Motor neuron (in vitro differentiated cells): ENCODE measurements at places on chromosomes 2 and 18.
A peak's percentile ranks its signal among the peaks of the same experiment; 100 is the strongest.

DNA sequence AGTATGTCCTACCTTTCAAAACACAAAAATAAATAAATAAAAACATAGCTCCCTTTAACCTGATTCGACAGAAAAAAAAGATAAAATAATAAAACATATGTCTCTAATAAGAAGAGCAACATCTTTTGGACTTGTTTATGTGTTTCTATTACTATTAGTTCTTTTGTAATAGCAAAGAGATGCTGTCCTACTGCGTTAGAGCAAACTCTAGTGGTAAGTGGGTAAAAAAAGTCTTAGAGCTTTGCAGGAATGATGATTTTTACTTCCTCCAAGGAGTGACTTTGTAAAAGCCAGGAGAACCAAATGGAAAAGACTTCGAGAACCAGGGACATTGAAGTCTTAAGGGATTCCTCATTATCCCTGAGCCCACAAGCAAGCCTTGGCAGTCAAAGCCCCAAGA, 450.1 kb downstream of the METTL4 start:
- no peak for ATAC-seq

- peak; percentile 45 for ATAC-seq
Measured at GRCh38 chr18:58716060-58716756, 44.9 kb downstream of the MALT1 start.

GRCh38 chr18:43596105-43596712, 318.9 kb upstream of the SYT4 start:
- ATAC-seq, result peak; percentile 44

DNA sequence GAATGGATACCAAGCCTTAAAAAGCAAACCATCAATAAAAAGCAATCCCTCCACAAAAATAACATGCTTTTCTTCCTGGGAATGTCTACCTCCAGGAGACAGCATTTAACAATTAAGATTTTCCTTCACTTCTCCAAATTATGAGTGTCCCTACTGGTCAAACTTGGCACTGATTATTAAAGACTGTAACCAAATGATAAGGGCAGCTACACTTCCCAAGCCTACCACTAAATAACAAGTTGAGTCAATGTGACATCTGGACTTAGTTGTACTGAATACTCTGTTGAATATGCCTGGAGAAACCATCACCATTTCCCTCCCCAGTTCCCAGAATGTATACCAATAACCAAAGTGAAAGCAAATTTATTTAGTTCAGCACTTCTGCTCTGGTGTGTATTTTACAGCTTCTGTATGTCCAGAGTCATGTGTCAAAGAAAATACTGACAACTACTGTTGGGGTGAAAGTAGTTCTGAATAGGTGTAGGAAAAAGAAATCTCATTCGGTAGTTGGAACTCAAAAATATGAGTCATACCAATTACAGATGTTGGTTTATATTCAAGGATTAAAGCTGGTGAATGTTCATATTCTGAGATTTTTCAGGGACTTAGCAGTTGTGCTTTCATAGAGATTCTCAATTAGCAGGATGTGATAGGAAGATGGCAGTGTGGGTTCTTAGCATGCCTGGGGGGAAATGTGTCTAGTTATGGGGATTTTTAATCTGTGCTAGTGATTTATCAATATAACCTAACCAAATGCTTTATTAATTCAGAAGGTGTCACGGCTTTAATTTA, 1291.6 kb upstream of the GYPC start:
- ATAC-seq, result peak; percentile 72
